Stimulated activated CD4-positive, alpha-beta T cell treated with anti-CD3 and anti-CD28 coated beads, TNF-alpha, amount 100 ng/mL, for 48 hours (primary cell): ENCODE measurements at places on chromosomes 2 and 18.

- DNase-seq, result no peak
Observed at GRCh38 chr2:207914716-207915115, 110.6 kb downstream of the PLEKHM3 start.

- DNase-seq, result no peak
Observed at GRCh38 chr18:54416436-54416835, 58.7 kb downstream of the C18orf54 start.

GRCh38 chr18:26309281-26309680 lies 83.0 kb downstream of the TAF4B start:
- no peak for DNase-seq

DNA sequence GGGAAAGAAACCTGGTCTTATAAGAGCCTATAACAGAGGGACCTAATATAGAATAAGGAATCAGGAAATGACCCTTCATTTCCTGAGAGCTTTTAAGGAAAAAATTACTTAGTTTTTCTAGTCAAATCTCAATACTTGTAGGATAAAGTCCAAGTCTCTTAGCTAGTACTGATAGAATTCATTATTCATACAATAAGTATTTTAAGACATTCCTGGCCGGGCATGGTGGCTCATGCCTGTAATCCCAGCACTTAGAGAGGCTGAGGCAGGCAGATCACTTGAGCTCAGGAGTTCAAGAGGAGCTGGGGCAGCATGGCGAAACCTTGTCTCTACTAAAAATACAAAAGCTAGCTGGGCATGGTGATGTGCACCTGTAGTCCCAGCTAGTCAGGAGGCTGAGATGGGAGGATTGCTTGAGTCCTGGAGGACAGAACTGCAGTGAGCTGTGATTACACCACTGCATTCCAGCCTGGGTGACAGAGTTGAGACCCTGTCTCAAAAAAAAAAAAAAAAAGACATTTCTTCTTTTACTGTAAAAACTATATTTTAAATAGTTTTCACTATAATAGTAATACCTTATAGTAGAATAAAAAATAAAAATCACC lies 3.2 kb downstream of the RAB3GAP1 start:
- DNase-seq, result no peak

GRCh38 chr2:19525313-19525712 lies 166.9 kb upstream of the OSR1 start:
- no peak for DNase-seq

DNA sequence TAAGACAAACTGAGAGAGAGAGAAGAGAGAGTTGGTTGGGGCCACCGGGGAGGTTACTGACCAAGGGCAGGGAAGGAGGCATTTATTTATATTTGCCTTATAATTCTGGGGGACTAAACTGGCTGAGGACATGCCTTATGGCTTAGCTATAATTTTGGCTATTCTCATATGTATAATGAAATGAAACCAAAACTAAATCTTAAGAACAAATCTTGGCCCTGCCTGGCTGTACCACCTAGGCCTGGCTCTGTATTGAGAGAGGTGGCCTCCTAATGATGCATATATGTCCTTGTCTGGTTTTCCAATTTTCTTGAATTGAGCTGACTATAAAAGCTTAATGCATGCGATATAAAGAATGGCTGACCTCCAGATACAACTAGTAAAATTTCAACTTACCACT lies 3.5 kb upstream of the PPP1CB start:
- DNase-seq, result no peak

DNA sequence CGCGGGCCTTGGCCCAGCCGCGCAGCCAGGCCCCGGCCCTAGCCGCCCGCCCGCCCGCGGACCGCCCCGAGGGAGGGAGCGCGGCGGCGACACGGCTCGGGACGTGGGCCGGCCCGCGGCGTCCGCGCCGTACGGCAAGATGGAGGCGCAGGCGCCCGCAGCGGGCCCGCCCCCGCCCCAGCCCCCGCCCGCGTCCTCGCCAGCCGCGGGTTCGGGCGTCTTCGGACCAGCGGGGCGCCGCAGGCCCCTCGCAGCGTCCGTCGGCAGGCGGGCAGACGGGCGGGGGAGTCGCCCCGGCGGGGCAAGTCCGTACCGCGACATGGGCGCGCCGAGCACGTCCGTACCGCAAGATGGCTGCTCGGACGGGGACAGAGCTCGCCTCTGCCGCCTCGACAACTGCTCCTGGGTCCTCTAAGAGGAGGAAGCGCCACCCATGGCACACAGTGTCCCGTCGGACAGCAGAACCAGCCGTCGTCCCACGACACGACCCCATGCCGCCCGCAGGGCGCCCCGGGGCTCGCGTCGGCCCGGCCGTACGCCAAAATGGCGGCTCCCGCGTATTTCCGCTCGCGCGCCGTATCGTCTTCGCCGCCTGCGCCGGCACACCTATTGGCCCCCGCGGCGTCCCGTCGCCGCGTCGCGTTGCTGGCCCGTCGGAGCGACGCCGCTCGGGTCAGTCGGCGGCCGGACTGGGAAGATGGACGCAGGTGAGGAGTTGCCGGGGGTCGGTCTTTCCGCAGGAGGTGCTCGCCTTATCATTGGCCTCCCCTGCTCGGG lies at the start of the genes ATG4B and THAP4:
Gene ATG4B, plus strand, starts transcription at position 676 of the 777 bp plus-strand sequence. Its CDS starts 22 bp downstream, at position 698.
Gene THAP4, minus strand, starts transcription at position 141 of the 777 bp plus-strand sequence. CDS start 141 bp downstream, outside the sequence.
- peak; percentile 44 for DNase-seq

- DNase-seq, result no peak
Observed at GRCh38 chr2:120759543-120760331, 24.1 kb downstream of the GLI2 start.

- DNase-seq, result no peak
Observed at GRCh38 chr2:64114063-64114911, 29.9 kb downstream of the PELI1 start.

DNA sequence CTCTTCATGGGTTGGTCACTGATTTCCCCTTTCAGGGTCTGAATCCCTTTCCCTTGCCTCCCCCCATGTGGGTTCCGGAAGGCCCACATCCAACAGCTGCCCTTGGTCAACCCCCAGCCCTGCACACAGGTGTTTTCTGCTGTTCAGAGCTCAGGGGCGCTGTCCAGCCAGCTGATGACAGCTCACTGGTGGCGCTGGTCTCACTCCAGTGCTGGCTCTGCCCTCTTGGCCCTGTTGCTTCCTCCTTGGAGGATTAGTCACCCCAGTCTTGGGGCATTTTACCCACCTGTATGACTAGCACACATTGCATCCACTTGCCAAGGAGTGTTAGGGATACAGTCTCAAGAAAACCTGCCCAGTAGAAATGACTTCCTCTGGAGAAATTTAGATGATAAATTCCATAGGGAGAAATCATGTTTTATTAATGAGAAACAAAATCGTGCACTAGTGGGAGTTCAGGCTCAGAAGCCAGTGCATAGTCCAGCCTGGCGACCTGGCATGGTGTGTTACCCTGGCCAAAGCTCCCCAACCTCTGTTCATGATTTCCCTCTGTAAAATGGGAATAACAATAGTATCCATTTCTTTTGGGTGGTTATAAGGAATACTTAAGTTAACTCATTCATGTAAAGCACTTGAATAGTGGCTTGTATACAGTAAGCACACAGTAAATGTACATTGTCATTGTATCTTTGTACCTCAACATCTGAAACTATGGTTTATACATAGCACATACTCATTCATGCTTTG lies 21.6 kb downstream of the CRIM1 start:
- no peak for DNase-seq

DNA sequence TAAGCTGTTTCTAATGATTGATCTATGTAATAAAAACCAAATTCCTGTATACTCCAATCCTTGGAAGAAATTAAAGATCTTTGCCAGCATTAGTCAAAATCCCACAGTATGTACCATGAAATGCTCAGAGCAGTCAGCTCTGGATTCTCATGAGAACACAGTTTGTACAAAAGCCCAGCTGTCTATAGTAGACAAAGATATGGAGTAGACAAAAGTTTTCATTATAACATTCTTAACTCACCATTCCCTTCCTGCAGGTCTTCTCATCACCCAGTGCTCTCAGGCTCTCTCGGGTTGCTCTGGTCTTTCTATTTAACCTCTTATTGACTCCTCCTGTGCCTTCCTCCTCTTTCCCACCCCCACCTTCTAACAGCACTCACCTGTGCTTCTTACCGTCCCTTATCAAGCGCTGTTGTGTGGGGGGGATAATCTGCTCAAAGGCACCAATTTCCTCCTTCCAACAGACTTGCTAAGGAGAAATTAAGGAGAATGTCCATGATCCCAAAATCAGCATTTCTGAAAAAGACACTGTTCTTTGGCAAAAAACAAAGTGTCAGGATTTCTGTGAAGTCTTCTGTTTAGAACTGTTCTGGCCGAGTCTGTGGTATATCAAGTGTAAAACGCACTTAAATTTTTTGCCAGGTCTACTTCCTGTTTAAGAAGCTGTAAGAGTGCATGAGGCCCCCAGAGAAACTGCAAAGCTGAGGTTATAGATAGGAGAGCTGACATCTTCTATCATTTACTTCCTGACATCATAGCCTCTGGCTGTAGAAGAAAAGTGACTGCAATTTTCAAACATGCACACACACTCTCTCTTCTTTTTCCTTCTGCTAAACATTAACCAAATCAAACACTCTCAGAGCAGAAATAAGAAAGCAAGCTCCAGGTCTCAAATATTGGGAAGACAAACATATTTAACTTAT lies 144.1 kb downstream of the EVA1A start:
- no peak for DNase-seq
